Activated T-cell treated with anti-CD3 and anti-CD28 coated beads, Interleukin-2, amount 50 U/mL, for 24 hours (primary cell): ENCODE measurements at places on chromosomes 4 and X.
A peak's percentile ranks its signal among the peaks of the same experiment; 100 is the strongest.

DNA sequence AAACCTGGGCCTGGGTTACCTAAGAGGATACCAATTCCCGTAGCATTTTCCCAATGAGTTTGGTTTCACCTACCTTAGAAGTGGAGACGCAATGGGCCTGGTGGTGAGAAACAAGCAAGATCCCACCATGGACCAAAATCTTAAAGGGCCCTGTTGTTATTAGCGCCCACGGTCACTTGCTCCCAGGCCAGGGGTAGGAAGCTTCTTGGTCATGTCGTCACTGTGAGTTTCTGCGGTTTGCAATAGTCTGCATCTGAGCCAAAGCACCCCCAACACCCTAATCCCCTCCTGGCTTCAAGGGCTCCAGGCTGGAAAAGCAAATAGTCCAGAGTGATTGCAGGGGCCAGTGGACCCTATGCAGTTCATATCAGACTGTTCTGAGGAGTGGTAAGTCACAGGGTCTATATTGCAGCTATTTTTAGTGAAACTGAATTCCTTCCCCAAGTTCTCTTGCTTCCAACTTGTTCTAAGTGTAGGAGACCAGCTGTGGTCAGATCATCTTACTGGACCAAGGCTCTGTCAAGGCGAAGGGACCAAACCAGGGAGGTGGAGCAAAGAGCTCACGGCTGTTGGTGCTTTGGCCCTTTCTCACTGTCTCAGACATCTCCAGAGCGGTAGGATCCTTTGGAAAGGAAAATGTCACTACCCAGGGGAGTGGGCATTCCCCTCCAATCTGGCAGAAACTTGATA, 307.9 kb upstream of the F9 start:
- no peak for DNase-seq

DNA sequence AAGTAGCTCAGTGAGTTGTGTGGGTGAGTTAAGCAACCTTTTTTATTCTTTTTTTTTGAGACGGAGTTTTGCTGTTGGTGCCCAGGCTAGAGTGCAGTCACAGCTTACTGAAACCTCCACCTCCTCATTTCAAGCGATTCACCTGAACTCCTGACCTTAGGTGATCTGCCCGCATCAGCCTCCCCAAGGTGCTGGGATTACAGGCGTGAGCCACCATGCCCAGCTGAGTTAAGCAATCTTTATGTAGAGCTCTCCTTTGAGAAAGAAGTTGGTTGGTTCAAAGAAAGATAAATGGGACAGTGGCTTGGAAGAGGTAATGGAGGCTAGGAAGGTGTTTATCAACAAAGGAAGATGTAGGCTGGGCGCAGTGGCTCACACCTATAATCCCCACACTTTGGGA, 3.2 kb downstream of the MSMO1 start:
- DNase-seq, result no peak

DNA sequence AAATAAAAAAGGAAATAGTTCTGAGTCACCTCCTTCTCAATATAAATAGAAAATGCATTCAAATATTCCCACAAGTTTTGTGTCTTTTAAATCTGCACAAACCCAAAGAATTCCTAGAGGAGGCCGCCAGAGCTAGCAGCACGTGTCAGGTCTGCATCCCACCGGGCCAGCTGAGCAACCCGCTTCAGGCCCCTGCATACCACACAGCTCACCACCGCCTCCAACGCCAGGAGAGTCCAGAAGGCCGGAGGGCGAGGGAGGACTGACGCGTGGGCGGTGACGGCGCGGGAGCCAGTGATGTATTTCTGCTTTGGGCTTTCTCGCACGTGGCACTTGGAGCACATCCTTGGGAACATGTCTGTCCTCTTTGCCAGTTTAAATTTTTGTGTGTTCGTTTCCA, 61.9 kb upstream of the CLDN34 start:
- DNase-seq, result no peak

- DNase-seq, result peak; percentile 30
These were observed 6.0 kb upstream of the DUSP9 start for GRCh38 chrX:153640736-153641575.

DNA sequence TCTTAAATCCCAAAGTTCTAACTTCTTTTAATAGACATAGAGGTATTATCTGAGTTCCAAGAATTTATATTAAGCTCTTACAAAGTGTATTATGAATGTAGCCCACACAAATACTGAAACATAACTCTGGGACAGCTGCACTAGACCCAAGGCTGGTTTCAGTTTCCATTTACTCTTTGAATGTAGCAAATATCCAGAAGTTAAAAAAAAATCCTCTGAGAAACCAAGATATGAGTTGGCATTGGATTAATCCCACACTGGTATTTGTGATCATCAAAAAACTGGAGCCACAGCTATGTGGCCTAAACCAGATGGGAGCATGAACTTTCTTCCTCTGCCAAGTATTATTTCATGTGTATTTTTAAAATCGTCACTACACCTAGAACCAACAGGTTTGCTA, 23.6 kb upstream of the SMPX start:
- no peak for DNase-seq

DNA sequence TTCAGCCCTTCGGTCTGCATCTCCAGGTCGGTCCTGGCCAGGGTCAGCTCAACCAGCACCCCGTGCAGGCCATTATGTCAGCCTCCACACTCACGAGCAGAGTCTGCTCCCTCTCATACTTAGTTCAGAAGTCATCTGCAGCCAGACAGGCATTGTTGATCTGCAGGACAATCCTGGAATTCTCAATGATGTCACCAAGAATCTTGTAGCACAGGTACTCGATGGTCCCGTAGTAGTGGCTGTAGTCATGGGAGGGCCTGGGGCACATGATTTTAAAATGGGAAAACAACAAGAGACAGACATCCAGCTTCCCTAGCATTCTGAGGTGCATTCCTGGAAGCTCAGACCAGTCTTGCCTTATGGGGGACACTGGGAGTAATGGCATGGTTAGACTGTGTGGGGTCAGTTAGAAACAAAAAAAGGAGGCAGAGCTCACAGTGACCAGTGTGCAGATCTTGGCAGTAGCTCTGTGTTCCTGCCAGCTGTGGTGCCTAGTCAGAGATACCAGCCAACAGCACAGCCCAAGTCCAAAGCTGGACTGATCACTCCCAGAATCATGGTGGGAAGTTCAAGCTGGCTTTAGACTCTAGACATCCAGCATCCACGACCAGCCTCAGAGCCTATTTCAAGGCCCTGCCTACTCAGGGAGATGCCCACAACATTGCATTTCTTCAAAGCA, 31.9 kb downstream of the LRIT3 start:
- DNase-seq, result no peak

DNA sequence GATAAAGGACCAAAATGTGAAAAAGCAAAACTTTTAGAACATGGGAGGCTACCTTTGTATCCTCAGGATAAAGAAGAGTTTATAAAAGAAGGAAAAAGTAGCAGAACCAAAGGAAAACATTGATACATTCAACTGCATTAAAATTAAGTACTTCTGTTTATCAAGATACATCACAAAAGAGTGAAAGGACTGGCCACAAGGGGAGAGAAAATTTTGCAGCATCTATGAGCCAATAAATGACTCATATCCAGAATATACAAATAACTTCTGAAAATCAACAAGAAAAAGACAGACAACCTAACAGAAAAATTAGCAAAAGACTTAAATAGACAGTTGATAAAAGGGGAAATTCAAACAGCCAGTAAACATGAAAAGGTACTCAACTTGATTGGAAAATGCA, 177.1 kb downstream of the RBMX2 start:
- DNase-seq, result no peak
